NCI-H1436 (cell line): ENCODE measurements at places on chromosomes 1 and 21.
A peak's percentile ranks its signal among the peaks of the same experiment; 100 is the strongest.

- DNase-seq: no peak
Measured at GRCh38 chr1:53899206-53899628, 5.2 kb downstream of the DIO1 start.

DNA sequence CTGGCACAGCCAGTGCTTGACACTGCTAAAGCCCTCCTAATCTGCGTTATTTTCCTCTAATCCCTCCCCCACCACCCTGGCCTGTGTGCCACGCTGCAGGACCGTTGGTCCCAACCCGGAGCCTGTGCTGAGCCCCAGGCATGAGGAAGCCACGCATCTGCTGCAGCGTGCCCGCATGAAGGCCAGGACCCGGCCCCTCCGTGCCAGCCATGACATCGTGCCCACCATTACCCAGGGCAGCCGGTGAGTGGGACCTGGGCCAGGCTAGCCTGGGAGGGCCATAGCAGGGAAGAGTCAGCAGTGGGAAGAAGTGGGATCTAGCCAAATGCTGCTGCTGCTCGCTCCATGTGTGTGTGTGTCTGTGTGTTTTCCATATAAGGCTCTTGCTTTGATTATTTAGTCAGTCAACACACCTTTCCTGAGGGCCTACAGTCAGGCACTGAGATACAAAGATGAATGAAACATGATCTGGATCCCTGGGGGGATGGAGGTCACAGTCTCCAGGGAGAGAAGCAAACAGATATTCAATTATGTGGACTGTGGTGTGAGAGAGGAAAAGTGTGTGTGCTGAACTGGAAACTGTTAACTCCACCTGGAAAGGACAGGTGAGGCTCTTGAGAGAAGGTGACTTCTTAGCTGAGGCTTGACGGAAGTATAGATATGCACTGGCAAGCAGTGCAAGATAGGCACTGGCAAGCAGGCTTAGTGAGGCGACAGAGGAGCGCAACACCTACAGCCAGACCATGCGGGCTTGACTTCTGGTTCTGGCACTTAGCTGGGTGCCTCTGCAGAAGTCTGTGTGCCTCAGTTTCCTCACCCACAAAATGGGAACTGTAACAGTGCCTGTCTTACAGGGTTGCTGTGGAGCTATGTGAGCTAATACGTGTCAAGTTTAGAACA is 15.9 kb downstream of the KIAA1614 start:
- DNase-seq: peak; percentile 28

- no peak for DNase-seq
Measured at GRCh38 chr21:32140151-32140550, 138.7 kb downstream of the MIS18A start.

DNA sequence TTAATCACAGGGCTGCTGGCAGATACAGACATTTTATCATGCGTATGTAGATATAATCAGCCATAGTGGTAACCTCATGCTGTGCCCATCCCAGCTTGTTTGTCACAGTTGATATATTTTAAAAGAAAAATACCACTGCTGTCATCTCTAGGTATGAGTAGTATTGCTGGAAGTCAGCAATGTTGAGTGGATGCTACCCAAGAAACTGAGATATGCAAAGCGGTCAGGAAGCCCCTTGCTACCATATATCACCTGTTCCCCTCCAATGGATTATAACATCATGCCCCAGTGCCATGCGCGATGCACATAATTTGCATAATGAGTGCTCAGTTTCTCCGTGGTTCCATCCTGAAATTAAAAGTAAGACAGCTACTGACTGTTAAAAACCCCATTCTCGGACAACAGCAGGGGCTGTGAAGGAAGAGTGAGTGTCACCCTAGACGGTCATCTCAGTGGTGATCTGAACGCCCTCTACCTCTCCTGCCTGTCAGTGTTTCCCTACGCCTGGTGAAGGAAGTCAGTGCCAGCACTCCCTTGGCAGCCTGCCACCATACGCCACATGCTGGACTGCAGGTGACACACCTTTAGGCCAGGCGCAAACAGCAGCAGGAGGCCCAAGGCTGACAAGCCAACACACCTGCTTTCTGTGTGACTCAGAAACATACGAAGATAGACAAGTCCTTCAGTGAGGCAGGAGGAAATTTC is 2.7 kb downstream of the IL10RB start:
- no peak for DNase-seq

DNA sequence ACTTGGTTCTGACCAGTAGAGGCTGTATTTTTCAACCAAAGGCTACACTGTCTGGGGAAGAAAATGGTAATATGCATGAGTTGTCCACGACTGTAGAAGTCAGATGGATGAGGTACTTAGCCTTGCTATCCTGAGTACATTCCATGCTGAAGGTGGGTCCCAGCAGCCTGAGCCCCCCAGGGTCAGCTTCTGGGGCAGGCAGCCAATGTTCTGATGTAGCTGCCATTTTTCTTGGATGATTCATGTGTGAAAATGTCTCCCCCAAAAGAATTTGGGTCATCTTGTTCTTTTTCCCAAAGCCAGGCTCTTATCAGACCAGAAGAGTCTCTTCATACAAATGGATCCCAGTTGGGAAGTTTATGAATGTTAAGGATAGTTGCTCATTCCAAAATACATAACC is 172.2 kb upstream of the UBE2U start:
- no peak for DNase-seq

DNA sequence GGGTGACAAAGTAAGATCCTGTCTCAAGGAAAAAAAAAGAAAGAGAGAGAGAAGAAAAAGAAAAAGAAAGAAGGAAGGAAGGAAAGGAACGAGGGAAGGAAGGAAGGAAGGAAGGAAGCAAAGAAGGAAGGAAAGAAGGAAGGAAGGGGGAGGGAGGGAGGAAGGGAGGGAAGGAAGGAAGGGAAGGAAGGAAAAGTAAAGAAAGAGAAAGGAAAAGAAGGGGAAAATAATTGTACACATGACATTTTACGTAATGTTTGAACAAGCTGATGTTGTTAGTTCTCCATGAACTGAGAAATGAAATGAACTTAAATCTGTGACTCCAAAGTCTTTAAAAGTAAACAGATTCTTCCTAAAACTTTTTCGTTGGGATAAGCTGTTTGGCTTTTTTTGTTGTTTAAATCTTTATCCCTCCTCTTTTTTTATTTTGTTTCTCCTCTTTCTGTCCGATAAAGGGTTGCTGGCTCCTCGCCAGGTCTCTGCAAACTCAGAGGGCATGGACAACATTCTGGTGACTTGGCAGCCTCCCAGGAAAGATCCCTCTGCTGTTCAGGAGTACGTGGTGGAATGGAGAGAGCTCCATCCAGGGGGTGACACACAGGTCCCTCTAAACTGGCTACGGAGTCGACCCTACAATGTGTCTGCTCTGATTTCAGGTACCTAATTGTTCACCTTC is 59.8 kb downstream of the IL12RB2 start:
- DNase-seq: no peak

DNA sequence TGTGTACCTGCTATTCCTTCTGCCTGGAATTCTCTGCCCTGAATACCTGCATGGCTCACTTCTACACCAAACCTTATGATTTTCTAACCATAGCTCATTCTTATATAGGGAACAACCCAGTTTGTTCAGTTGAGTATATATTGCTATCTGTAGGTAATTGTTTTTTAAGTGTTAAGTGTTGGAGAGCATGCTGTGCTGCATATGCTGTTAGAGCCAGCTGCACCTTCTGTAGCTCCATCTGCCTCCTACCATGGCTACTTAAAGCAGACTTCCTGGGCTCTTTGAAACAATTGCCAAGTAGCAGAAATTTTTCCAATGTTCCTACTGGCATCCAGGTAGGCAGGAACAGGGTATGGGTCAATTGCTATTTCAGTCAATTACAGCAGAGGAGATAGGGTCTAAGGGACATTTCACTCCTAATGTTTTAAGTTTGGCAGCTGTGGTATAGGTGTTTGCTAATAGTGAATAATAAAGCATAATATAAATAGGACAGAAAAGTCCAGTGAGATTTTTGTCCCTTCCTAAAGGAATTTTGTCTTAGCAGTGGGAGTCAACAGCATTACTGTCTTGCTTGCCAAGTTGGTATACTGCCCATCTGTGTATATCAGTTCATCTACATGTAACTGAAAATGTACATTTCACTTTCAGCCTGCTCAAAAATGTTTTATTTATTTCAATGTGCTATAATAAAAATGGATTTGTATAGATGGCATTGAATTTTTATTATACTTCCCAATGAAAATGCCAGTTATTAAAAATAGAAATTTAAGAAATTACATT is 34.0 kb upstream of the C1orf115 start:
- DNase-seq: no peak

DNA sequence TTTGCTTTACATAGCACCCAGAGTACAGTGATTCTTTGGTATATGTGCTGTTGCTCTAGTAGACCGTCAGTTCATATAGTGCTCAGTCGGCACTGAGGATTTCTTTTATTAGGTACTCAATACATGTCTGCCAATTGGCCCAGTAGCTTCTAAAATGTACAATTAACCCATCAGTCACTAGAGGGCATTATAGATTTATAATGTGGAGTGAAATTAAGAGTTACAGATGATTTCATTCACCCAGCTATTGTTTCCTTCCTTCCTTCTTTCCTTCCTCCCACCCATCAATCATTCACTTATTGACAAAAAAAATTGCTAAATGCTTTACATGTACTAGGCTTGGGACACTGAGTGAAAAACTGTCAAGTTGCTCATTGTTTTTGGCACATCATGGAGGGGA is 263.6 kb upstream of the USP24 start:
- DNase-seq: peak; percentile 2

DNA sequence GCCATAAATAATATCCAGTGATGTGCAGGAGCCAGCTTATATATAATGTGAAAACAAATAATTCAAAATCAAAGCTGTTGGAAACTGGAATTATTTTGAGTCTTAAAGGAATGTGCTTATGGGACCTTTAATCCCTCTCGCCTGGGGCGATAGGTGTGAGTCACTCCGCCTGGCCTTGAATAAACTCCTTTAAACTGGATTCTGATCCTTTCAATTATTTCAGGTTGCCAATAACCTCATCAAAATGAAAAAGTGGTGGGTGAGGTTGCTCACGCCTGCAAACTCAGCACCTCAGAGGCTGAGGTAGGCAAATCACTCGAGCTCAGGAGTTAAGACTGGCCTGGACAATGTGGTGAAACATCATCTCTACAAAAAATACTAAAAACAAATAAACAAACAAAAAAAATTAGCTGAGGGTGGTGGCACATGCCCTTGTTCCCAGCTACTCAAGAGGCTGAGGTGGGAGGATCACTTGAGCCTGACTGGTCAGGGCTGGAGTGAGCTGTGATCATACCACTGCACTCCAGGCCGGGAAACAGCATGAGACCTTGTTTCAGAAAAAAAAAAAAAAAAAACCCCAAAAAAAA is 11.4 kb upstream of the SLC2A5 start:
- no peak for DNase-seq

GRCh38 chr21:37505963-37506362 is 139.4 kb downstream of the DYRK1A start:
- DNase-seq: no peak
